ENCODE measurements at places on chromosomes 2 and 18.

- no peak for DNase-seq
Measured at GRCh38 chr18:23101861-23102432, 33.3 kb upstream of the CABLES1 start.

- no peak for DNase-seq
Measured at GRCh38 chr2:56127010-56127409, 56.8 kb upstream of the CCDC85A start.

DNA sequence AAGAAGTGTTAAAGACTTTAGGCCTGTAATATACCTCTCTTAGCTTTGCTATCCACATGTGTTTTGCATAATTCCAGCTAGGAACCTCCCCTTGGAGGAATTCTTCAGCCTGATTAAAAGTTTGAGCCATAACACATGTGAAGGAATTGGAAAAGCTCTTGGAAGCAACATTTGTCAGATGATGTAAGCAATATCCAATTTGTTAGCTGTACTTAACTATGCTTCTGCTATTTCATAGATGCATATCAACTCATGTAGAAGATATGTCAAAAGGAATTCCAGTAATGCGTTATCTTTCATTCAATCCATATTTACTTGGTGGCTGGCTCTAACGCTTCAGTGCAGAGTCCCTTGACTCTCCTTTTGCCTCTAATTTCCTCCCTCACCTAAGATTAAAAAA is 46.2 kb downstream of the PKP4 start:
- no peak for DNase-seq

GRCh38 chr2:175922160-175922559 is 79.9 kb downstream of the LNPK start:
- no peak for DNase-seq

- DNase-seq = no peak
Measured at GRCh38 chr2:120251880-120252224, 800 bp upstream of the RALB start.

- DNase-seq = no peak
Measured at GRCh38 chr2:12259493-12259892, 457.2 kb upstream of the TRIB2 start.

GRCh38 chr18:58418361-58418760 is 210.5 kb downstream of the ALPK2 start:
- DNase-seq = no peak

Measured in effector memory CD8-positive, alpha-beta T cell (primary cell).